Prostate gland (tissue), 2 donors: ENCODE measurements at places on chromosomes 7 and 10.

DNA sequence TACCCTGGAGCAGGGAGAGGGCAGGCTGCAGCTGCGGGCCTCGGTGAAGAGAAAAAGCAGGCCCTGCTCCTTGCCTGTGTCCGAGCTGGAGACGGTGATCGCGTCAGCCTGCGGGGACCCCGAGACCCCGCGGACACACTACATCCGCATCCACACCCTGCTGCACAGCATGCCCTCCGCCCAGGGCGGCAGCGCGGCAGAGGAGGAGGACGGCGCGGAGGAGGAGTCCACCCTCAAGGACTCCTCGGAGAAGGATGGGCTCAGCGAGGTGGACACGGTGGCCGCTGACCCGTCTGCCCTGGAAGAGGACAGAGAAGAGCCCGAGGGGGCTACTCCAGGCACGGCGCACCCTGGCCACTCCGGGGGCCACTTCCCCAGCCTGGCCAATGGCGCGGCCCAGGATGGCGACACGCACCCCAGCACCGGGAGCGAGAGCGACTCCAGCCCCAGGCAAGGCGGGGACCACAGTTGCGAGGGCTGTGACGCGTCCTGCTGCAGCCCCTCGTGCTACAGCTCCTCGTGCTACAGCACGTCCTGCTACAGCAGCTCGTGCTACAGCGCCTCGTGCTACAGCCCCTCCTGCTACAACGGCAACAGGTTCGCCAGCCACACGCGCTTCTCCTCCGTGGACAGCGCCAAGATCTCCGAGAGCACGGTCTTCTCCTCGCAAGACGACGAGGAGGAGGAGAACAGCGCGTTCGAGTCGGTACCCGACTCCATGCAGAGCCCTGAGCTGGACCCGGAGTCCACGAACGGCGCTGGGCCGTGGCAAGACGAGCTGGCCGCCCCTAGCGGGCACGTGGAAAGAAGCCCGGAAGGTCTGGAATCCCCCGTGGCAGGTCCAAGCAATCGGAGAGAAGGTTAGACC is 138.0 kb upstream of the STK17A start:
- no peak overlapping the region for H3K4me3 ChIP-seq
- no peak for DNase-seq
- no peak overlapping the region for H3K27ac ChIP-seq

GRCh38 chr7:20700453-20701227 is 85.2 kb downstream of the ABCB5 start:
- no peak overlapping the region for H3K4me3 ChIP-seq

DNA sequence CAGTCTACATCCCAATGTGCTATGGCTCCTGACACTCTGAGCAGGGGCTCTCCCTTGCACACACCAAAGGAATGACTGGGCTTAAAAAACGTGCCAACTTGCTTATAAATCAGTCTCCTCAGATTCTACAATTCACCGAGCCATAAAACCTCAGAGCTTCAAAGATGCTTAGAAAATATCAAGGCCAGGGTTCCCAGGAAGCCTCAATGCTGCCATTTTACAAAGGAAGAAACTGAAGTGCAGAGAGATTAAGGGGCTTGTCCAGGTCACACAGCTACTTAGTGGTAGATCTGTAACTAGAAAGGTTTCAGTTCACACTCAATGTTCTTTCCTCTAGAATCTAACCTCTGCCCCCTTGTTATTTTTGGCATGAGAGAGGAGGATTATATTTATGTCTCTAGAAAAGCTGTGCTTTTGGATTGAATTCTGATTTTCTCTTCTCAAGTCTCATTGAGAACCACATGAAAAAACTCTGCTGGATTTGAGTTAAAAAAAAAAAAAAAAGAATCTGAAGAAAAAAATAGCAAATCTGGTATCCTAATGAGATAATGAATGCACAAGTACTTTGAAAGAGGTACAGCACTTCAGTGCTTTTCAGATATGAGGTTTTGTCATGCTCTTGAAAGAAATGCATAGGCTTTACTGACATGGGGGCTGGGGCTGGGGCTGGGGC is 22.3 kb upstream of the TSPAN33 start:
- no peaks in the 10 kb centered on the region for H3K36me3 ChIP-seq
- H3K27ac ChIP-seq: no peak overlapping the region
- H3K4me3 ChIP-seq: no peak overlapping the region
- no peak for DNase-seq

DNA sequence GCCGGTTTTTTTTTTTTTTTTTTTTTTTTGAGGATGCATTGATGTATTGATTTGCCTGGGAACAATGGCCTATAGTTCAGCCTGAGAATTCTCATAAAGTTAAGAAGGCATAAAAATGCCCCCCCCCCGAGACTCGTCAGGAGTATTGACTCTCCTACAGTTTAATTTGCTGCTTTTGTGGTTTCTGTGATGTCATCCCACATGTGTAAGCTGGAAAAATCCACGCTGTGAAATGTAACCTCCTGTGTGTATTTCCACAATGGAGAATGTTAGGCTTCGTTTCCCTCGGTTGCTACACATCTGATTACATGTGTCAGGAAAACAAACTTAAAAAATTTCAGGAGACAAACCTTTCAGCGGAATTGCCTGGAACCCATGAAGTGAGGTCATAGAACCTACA is 117.9 kb downstream of the FANK1 start:
- no peak overlapping the region for H3K27ac ChIP-seq
- DNase-seq: no peak
- no peak overlapping the region for H3K4me3 ChIP-seq
- H3K36me3 ChIP-seq: no peaks in the 10 kb centered on the region

DNA sequence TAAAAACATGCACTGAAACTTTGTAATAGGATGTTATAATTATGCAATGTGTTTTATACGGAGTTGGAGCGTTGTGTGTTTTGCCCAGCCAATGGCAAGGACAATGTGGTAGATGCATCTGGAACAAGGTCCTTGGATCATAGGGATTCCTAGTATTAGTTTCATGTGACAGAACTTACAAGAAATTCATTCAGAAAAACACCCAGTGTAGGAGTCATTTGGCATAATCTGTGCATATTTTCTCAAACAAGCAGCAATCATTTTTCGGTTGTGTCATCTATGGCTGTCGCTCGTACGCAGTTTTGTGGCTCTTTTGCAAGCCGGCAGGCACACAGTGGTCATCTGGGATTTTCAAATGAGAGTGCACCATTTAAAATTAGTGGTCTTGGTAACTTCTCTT is 19.8 kb downstream of the CREB5 start:
- no peaks in the 10 kb centered on the region for H3K27me3 ChIP-seq
- H3K27ac ChIP-seq: no peak overlapping the region
- H3K36me3 ChIP-seq: no peaks in the 10 kb centered on the region
